ENCODE measurements at places on chromosomes 13 and 19.

DNA sequence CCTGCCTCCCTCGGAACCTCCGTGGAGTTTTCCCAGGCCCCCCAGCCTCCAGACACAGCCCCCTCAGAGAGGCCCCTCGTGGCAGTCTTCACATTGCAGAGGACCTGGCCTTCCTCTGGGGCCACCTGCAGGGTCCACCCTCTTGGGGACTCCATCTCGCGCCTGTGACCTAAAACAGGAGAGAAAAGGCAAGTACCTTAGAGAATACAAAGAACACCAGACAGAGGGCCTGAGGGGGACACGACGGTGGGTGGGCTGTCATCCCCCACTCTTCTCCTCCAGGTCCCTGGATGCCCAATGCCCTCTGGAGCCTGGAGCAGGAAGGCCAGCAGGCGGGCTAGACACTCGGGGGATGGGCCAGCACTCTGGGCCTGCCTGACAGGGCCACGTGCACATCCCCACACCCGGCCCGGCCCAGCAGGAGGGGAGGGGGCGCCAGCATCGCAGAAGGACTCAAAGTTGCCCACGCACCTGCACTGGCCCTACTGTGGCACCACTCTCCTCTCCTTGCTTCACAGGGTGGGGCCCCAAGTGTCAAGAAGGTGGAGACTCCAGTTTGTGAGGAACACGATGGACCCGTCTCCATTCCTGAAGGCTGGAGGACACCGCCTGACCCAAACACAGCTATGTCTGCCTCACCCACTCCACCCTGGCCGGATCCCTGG lies 4.3 kb upstream of the A1BG start:
- DNase-seq, result no peak

- DNase-seq, result no peak
These were observed 155.2 kb downstream of the DPF1 start for GRCh38 chr19:38068826-38069225.

DNA sequence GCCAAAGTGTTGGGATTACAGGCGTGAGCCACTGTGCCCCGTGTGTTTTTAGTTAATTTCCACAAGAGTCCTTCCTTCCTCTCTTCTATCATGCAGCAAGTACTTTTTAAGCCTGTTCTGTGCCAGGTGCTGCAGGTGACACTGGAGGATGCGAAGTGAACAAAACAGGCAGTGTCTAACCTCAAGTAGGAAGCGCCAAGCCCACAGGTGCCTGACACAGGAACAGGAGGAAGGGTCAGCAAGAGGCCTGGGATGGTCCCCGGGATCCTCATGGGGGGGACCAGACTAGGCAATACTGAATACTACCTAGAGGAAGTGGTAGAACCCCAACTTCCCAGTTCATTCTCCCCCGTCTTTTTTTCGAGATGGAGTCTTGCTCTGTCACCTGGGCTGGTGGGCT lies 1.8 kb upstream of the CALR start:
- DNase-seq, result no peak

DNA sequence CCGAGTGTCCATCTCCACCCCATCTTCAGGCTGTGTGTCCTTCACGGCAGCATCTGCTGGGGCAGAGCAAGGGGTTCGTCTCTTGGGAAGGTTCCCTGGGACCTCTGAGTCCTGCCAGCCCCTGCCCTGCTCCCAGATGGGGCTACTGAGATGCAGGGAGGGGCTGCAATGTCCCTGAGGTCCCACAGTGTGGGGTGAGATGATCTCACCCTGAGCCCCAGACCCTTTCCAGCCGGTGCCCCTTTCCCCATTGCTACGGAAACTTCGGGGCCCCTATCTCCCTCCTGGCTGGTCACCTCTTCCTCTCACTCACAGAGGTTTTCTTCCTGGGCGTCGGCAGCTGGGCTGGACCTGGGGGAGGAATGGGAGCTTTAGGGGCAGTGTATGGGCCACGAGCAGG lies 5.0 kb downstream of the LILRB2 start:
- no peak for DNase-seq

- DNase-seq, result no peak
These were observed 24.7 kb downstream of the MAP2K2 start for GRCh38 chr19:4099041-4099764.

DNA sequence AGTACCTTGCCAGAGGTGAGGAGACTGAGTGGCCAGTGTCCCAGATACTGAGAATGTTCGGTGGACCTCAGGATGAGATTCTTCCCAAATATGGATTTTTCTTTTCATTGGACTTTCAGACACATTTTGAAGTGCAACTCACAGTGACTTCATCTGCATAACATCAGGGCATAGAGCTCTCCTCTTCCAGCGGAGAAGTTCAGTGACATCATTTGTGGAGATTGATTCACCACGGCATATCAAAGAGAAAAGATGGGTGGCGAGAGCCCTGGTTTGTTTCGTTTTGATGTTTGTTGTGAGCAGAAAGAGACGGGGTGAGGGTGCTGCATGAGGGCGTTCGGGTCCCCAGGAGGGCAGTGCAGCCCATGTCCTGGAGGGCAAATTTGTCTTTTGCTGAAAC lies 120.1 kb upstream of the GPR12 start:
- no peak for DNase-seq

GRCh38 chr19:51137792-51138425 lies 4.2 kb upstream of the SIGLEC7 start:
- DNase-seq, result no peak

DNA sequence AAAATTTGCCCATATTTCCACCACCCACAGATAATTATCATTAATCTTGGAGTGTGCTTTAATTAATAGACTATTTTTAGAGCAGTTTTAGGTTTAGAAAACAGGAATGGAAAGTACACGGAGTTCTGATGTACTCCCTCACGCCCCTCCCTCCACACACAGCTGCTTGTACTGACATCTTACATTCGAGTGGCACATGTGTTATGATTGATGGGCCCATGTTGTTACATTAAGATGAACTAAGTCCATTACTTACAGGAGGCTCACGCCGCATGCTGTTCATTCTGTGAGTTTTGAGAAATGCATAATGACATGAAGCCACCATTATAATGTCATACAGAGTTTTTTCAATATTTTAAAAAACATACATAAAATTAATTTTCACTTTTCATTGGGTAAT lies 1.2 kb upstream of the SPATA13 start:
- DNase-seq, result no peak

- DNase-seq, result no peak
These were observed 1784.6 kb downstream of the SLITRK5 start for GRCh38 chr13:89455741-89456140.

- DNase-seq, result no peak
These were observed 8.7 kb upstream of the INSL3 start for GRCh38 chr19:17829855-17830566.

GRCh38 chr13:70568571-70568970 lies 460.3 kb upstream of the KLHL1 start:
- DNase-seq, result no peak

DNA sequence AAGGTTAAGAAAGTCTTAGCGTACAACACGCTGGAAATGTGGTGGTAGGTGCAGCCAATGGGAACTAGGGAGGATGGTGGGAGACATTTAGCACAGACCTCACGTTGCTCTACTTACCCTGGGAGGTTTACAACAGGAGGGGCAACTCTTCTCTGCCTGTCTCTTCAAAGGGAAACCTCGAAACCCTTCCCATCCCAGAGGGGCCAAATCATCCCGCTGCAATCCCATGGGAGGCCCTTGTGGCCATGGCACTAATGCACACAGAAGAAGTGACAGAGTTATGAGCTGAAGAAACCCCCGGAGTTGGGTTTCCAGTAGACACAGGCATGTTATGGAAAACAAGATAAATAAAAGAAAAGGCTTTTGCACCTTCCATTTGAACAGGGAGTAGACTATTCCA lies 35.6 kb downstream of the SHISA2 start:
- DNase-seq, result no peak

DNA sequence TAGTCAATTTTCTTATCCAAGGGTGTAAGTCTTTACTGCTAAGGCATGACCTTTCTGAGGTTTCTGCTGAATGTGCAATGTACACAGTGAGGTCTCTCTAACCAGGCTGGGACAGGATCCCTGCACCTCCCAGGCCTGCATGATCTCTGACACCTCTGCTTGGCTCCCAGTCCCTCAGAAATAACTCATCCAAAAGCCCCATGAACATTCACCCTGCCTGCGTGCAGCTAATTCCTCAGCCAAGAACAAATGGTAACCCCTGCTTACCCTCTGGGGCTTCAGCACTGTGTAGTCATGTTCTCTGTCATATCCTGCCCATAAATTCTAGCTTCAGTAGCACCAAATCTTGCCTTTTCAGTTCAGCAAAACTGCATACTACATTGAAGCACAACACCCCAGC lies 1146.3 kb upstream of the MIR17HG start:
- DNase-seq, result no peak

GRCh38 chr19:42229855-42230351 lies 9.8 kb downstream of the ZNF526 start:
- DNase-seq, result no peak

GRCh38 chr13:34152409-34152808 lies 334.5 kb downstream of the RFC3 start:
- DNase-seq, result no peak

GRCh38 chr13:39881887-39882286 lies 226.4 kb downstream of the COG6 start:
- no peak for DNase-seq

DNA sequence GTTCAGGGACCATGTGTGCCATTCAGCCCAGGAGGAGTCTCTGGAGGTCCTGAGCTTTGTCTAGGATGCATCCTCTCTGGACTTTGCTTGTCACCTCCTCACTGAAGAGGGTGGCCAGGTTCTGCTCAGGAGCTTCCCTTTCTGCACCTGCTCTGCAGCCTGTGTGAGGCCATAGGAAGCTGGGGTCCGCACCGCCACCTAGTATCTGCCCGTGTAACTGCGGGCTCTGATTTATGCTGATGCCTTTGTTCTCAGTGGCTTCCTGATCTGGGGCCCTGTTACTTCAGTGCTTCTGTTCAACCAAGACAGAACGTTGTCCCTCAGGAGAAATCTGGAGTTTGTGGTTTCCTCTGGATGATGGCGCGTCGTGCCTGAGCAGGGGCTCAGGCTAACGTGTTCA lies 15.5 kb downstream of the ZNF610 start:
- no peak for DNase-seq

DNA sequence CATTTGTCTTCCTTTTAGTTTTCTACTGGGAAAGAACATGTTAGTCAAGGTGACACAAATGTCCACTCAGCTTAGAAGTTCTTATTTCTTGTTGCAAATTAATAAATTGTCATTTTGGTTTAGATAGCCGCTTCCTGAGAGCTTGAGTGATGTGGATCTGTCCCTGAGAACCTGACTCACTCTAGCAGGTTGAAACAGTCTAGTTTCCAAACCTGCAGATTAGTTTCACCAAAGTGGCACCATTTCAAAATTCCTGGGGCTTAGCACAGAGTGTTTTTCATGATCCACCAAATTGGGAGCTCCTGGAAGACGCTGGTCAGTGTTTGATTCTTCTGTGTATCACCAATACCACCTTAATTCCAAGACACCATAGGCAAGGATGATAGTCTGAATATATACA lies 119.4 kb upstream of the TSC22D1 start:
- no peak for DNase-seq

DNA sequence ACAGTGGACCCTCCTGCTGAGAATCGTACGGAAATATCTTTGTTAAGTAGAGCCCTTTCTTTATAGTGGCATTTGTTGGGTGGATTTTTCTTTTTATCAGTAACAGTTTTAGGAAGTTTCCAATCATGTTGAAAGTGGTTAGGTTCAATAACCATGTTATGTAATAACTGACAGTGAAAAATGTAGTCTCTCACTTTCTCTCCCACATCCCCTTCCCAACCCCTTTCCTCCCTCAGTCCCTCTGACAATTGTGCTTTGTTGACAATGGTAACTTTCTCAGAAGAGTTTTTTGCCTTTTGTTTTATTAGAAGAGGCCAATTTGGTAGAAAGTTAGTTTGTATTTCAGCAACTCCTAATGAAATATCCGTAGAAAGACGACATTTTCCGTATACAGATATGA lies 77.8 kb upstream of the SLAIN1 start:
- DNase-seq, result no peak

DNA sequence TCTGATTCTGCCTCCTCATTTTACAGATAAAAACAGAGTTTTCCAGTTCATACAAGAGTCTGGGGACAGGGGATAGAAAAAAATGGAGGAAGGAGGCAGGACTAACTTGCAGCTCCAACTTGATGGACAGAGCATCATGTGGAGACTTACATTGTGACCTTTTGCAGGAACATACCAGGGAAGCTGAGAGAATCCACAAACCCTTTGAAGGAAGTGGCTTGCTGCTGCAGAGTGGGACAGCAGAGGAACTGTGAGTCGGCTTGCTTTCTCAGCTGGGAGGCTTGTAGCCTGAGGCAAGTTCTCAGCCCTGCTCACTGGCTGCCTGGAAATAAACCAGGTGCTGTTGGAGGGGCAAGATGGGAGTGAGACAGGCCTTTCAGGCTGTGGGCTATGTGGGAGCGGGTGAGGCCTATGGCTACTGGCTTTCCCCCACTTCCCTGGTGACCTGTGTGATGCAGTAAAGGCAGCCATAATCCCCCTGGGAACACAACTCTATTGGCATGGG lies 614.4 kb downstream of the KCTD12 start:
- no peak for DNase-seq

GRCh38 chr13:97205465-97205864 lies 16.7 kb upstream of the MBNL2 start:
- no peak for DNase-seq
